ENCODE measurements at places on chromosomes 2 and 18.

- DNase-seq, result no peak
Measured at GRCh38 chr18:70428439-70428838, 139.6 kb downstream of the SOCS6 start.

DNA sequence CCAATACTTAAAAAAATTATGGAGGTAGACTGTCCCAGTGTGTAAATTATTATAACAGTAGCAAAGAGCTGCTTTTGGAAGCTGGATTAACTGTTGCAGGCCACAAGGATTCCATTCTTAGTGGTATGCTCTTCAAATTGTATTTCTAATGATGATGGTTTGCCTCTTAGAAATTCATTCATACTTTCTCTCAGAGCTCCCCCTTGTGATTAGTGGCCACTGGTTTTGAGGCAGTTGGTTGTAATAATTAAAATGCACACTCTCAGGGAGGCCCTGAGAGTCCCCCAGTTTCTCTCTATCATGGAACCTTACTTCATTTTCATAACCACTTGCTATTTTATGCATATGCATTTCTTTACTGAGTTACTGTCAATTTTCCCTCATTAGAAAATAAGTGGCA lies 122.5 kb downstream of the PLA2R1 start:
- DNase-seq, result no peak

GRCh38 chr18:26482569-26482968 lies 65.8 kb downstream of the KCTD1 start:
- no peak for DNase-seq

DNA sequence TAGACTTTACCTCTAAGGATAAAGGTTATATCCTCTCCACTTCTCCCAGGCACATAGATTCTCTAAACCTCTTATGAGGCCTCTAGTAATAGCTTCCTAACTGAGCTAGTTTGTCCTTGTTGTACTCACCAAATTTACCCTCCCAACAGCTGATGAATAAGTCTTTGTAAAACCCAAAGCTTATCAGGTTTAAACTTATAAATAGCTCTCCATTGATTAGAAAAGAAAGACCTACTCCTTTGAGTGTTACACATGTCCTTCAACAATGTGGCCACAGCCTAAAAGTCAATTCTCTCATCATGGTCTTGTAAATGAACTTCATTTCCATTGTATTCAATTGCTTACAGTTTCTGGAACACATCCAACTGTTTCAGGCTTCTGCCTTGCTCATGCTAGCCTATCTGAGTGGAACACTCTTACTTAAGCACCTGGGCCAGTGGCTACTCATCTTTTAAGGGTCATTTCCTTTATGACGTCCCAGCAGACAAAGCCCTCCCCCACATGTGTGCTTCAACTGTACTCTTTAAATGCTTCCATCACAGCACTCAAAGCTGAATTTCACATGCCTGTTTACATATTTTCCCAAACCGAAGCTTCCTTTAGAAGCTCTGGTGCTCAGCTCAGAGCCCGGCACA lies 131.6 kb downstream of the CDH2 start:
- no peak for DNase-seq

- peak; percentile 80 for DNase-seq
Measured at GRCh38 chr2:1990724-1991123, 246.4 kb upstream of the PXDN start.

- peak; percentile 45 for DNase-seq
Measured at GRCh38 chr2:54289917-54290316, 33.9 kb upstream of the TSPYL6 start.

- no peak for DNase-seq
Measured at GRCh38 chr2:28160986-28161425, 231.7 kb upstream of the FOSL2 start.

GRCh38 chr2:7119132-7119835 lies 202.1 kb downstream of the RNF144A start:
- DNase-seq, result peak; percentile 81

DNA sequence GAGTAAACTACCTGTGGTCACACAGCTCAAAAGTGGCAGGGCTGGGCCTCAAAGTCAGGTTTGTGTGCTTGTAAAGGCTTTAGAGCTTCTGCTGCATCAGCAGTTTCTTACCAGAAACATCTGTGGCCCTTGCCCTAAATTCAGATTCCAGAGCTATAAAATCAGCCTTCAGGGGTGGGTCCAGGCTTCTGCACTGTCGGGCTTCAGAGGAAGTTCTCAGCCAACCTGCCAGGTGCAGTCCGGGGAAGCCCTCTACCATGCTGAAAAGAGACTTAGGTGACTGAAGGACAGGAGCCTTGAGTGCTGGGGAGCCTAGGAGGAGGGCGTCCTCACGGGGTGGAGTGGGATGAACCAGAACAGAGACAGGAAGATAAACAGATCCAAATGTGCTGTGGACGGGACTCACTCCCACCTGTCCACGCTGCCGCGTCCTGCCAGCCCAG lies 69.9 kb upstream of the HS6ST1 start:
- no peak for DNase-seq

DNA sequence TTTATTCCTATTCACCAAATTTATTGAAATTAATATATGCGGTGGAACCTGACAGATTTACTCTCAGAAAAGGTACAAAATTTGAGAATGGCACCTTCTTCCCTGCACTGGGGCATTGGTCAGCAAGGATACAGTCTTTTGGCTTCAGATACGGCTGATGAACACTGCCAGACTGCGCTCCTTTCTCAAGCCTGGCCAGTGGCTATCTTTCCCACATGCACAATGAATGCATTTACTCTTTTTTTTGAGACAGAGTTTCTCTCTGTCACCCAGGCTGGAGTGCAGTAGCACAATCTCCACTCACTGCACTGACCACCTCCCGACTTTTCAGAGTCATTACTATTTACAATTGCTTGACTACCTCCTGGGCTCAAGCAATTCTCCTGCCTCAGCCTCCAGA lies 61.6 kb downstream of the MOB4 start:
- peak; percentile 12 for DNase-seq

- DNase-seq, result no peak
Measured at GRCh38 chr2:117693651-117694050, 120.8 kb upstream of the DDX18 start.

- no peak for DNase-seq
Measured at GRCh38 chr2:120575966-120576365, 159.7 kb upstream of the GLI2 start.

- no peak for DNase-seq
Measured at GRCh38 chr2:74206180-74206688, 7.8 kb downstream of the MTHFD2 start.

DNA sequence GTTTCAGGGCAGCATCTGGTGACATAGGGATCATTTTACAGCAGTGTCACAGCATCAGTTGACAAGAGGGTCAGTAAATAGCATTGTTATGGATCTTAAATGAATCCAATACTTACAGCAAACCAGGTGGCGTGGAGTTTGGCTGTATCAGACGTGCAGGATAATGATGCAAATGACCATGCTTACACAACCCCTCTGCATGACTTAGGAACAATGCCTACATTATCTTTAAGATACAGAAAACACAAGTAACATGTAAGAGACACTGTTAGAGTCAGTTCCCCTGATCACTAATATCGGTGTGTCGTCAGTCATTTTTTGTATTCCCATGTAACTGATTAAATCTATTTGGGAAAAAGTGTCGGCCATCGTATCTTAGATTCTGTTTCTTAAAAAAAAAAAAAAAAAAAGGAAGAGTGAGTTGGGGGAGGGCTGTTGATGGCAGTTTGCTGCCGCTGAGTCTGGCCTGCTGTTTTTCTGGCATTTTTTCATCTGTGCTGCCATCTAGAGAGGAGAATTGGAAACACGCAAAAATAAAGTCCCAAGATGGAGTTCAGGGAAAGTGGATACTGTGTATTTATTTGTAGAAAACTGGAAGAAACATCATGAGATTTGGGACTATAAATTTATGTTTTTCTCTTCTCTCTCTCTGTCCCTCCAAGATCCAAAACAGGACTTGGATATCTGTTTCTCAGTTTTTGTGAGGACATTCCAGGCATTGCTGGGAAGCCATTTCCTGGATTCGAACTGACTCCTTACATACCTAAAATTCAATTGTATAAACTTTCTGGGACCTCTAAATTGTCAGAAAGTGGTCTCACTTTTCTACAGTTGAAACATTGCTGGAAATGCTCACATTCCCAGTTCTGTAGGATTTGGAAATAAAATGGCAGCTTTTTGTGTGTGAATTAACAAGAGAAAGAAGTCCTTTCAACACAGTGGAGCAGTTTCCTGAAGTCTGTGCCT lies 60.3 kb upstream of the AGPS start:
- peak; percentile 90 for DNase-seq

DNA sequence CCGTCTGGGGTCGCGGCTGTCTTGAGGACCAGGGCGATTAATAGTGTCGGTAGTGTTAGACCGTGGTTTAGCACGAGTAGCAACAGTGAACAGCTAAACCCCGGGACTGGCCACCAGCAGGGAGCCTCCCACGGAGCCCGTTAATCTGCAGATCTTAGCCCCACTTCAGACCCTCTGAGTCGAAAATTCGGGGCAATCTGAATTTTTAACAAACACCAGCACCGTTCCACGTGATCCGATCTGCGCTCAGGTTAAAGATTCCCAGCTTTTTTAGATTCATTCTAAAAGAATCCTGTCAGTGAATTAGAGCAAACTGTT lies 479 bp upstream of the ATP5F1A start:
- DNase-seq, result no peak
